Adrenal gland (tissue), 19 donors: ENCODE measurements at places on chromosomes 11 and 22. TPM values are rescaled to one million over a fixed set of nuclear protein-coding genes. Genes with fewer than 3 reads are reported as not detected.

DNA sequence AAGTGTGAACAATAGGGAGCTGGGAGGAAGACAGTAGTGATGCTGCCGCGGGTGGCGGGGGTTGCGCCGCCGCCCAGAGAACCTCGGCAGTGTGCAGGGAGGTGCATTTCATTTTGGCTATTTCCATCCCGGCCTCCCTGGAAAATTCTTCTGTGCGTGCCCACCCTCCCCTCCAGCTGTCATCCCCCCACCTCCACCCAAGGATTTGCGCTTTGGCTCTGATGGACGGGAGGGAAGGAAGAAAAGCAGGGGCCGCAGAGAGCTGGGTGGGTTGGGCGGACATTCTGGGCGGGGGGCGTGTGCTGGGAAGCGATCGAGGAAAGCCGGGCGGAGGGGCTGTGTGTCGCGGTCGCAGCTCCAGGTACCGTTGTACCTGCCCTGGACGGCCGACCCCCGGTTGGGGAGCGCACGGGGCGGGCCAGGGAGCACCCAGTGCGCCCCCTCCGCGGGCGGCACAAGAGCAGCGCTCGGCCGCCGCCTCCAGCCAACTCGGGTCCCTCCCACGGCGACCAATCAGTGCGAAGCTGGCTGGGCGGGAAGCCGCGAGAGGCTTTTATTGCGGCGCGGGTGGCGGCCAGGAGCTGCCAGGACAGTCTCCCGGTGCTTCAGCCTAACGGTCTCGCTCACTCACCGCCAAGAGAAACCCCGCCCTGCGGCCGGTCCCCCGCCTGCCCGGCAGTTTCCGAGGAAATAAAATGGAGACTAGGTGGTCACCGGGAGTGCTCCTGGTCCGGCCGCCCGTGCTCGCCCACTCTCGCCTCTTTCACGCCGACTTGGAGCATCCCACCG lies 1.6 kb downstream of the NCAM1 start:
- DNase-seq, result peak; percentile 84

DNA sequence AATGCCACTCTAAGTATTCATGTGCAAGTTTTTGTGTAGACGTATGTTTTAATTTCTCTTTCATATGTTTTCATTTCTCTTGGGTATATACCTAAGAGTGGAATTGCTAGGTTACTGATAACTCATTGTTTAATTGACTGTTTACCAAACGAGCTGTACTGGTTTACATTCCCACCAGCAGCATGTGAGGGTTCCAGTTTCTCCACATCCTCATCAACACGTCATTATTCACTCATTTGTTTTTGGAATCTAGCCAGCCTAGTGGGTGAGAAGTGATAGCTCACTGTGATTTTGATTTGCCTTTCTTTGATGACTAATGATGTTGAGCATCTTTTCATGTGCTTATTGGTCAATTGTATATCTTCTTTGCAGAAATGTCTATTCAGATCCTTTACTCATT lies 4.0 kb downstream of the ANKRD13D start:
- DNase-seq, result no peak

- DNase-seq, result no peak
Measured at GRCh38 chr22:31439808-31440207, 40.4 kb downstream of the DRG1 start.

DNA sequence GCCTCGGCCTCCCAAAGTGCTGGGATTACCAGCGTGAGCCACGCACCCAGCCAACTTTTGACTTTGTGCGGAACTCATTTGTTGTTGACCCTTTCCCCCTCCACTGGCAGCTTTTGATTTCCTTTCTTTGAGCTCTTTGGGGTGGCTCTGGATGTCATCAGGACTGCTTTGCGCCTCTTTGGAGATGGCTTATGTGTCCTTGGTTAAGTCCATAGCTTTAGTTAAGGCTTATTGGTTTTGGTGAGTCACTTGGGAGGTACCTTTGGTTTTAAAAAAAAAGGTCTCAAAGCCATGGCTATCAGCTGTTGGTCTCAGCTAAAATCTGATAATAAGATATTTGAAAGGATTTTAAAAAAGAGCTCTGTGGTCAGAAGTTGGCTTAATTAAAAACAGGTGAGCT lies 5.1 kb upstream of the ARSA start:
- no peak for DNase-seq

DNA sequence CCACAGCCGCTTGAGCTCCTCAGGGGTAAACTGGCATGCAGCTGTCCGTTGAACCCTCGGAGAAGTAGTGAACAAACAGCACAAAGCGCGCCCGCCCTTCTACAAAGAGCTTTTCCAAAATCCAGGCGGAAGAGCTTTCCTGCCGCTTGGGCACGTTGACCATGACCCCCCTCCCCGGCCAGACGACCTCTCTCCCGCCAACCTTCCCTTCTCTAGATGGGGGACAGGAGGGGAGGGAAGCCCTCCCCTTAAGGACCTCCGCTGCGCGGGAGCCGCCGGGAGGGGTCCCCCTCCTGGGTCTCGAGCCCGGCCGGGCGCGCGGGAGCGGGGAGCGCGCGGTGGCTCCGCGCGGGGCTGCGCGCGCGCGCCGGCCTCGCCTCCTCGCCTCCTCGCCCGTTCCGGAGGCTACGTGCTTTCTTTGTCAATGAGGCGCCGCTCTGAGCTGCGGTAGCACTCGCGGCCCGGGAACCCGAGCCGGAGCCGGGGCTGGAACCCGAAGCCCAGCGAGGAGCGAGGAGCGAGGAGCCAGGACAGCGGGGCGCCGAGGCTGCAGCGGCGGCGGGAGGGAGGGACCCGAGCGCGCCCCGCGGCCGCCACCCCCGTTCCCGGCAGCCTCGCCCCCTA lies 118.6 kb downstream of the HIPK3 start:
- no peak for DNase-seq

GRCh38 chr11:76041208-76041607 lies 165.1 kb downstream of the WNT11 start:
- no peak for DNase-seq

DNA sequence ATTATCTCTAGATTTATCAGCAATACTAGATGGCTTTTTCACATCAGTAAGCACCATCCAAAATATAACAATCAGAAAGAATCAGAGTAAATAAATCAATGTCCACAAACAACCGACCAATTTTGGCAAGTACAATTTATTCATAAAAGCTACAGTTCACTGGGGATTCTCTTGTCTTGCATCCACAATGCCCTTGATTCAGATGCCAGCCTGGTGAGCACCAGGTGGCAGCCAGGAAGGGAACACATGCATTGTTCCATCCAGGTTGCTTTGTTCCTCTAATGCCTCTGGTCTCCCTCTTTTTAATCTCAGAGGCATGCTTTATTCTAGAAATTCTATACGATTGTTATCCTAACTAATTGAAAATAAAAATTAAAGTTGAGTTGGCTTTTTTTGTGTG lies 242.1 kb upstream of the KIRREL3 start:
- no peak for DNase-seq

DNA sequence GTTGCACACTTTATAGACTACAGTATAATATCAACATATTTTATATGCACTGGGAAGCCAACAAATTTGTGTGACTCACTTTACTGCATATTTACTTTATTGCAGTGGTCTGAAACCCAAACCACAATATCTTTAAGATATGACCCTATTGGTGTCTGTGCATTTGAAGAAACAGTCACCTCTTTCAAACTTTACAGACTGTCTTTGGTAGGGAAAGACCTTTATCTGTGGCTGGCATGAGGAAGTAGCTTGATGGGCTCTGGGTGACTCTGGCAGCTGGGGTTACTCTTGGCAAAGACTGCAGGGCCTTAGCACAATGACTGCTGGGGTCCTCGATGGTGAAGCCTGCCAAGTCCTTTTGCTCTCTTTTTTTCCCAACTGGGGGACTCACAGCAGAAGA lies 21.3 kb upstream of the ABTB2 start:
- no peak for DNase-seq

DNA sequence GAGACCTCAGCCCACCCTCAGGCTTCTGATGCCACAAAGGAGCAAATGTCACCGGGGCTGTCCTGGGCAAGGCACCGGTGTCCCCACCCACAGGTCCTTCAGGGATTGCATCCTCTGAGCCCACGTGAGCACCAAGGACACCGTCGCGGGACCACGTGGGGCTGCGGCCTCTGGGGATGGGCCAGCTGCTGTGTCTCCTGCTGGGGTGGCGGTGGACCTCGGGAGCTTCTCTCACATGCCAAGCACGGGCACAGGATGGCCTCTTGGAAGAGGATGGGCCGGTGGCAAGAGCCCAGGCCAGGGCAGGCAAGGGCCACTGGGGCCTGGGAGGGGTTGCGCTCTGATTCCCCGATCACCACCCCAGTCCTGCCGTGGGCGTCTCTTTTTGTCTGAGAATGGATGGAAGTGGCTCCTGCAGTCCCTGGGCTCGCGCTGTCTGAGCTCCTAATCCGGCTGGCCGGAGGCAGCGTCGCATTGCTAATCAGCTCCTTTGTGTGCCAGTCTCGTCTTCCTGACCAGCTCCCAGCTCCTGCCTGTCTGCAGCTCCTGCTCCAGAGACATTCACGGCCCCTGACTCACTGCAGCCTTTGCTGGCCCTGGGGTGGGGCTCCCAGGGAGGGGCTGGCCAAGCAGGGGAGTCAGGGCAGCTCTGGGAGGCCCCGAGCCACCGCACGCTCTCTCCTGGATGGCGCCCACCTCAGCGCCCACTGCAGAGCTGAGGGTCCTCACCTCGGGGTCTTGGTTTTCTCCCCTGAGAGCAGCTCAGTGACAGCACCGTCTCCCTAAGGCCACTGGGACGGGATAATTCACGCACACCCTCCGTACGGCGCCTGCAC lies 146.7 kb downstream of the CTTN start:
- no peak for DNase-seq

DNA sequence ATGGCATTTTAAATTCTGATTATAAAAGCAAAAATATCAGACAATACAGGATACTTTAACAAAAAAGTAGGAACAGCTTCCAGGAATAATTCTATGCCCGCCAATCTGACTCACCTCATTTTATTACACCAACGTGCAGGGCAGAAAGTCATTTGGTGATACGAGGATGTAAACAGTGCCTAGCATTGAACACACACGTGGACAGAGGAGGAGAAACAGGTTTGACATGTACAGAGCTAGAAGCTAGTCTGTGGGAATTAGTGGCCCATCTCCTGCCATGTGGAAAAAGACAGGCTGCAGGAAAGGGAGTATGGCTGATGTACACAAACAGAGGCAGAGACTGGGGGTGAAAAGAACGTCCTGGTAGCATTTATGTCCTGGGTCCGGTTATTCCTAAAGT lies 9.0 kb upstream of the SPINDOC start:
- DNase-seq, result no peak

DNA sequence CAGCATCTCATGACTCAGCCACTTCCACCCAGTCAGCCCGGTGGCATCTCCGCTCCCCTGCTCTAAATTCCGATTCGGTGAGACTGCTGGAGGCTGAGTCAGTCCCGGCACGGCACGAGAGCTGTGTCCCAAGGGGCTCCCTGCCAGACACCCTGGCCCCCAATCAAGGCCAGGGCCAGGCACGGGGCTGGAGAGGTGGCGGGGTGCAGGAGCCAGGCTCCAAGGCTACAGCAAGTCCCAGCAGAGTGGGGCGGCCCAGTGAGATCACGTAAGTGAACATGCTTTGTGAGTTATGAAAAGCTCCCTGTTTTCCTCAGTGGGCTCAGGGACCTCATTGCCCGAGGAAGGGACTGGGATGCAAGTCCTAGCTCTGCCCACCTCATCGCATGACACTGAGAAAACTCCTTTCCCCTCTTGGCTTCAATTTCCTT lies 3.0 kb downstream of the C11orf68 start:
- DNase-seq, result peak; percentile 96

GRCh38 chr11:107840129-107840484 lies 18.5 kb downstream of the SLC35F2 start:
- DNase-seq, result no peak

- DNase-seq, result peak; percentile 8
Measured at GRCh38 chr11:8094656-8095055, 13.6 kb downstream of the TUB start.

- peak; percentile 46 for DNase-seq
Measured at GRCh38 chr11:776561-777287, 563 bp downstream of the GATD1 start.

DNA sequence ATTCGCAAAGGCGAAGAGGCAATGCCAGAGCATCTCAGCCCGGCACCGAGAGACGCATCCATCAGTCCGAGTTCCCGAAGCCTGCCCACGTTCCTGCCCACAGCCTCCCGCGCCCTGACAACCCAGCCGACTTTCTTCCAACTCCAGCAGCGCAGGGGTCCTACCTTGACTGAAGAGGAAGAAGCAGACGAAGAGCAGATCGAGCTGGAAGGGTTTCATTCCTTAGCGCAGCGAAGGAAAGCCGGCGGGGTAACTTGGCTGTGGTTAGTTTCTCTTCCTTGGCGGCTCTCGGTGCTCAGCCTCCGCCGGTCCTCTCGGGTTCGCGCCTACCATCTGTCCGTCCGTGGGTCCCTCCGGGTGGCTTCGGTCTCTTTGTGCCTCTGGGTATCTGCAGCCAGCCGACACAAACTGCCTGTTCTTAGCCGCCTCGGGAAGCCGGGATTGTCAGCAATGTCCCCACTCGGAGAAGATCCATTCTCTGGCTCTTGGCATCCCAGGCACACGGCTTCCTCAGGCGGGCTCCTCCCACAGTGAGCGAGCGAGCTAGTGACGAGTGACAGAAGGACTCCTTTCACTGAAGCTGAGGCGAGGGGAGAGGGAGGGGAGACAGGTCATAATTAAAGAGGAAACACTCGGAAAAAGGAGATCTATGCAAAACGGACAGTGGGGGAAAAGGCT lies at the start of gene KIRREL3:
Gene KIRREL3, minus strand, starts transcription at position 480 of the 678 bp plus-strand sequence.
- no peak for DNase-seq

- no peak for DNase-seq
Measured at GRCh38 chr11:125950178-125950490, 4.3 kb downstream of the VSIG10L2 start.

GRCh38 chr11:92882828-92883611 lies 86.4 kb upstream of the MTNR1B start:
- DNase-seq, result no peak

GRCh38 chr22:35039625-35040024 lies 26.3 kb upstream of the ISX start:
- no peak for DNase-seq

DNA sequence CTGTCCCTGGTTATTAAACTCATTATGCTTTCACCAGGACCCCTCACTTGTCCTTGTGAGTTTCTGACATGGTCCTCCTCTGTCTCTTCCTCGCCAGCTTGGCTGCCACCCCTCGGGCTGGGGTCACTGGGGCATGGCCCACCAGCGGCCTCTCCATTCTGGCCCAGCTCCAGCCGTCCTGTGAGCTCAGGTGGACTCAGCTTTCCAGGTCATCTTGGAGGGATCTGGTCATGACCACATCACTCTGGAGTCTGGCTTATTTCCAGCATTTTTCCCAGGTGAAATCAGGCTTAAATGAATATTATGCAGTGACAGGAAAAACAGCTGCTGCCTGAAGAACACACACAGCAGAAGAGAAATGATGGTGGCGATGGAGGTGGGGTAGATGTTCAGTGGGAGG lies 224.5 kb downstream of the ADAMTS15 start:
- no peak for DNase-seq

GRCh38 chr11:92929653-92930052 lies 39.8 kb upstream of the MTNR1B start:
- DNase-seq, result no peak

GRCh38 chr11:124801636-124802312 lies 1.6 kb upstream of the MSANTD2 start:
- DNase-seq, result no peak

- peak; percentile 79 for DNase-seq
Measured at GRCh38 chr22:41636467-41636866, 15.4 kb downstream of the XRCC6 start.

LMO2 gene
- total RNA-seq, result 29.4 TPM

PGA5 gene
- 0.28 TPM for total RNA-seq

RIC3 gene
- total RNA-seq, result 31.1 TPM

TCIRG1 gene
- total RNA-seq, result 257 TPM

OR10S1 gene
- not detected for total RNA-seq

RFPL2 gene
- total RNA-seq, result not detected

ZNF215 gene
- total RNA-seq, result 1.9 TPM

PHF5A gene
- 18.2 TPM for total RNA-seq

P2RY6 gene
- 4.0 TPM for total RNA-seq

CRYAB gene
- 42.3 TPM for total RNA-seq

CLTCL1 gene
- 17.3 TPM for total RNA-seq
